Ascending aorta (tissue), 2 donors: ENCODE measurements at places on chromosomes 1 and 21. TPM values are rescaled to one million over a fixed set of nuclear protein-coding genes. Genes with fewer than 3 reads are reported as not detected.

The PYHIN1 gene
- 2.8 TPM for total RNA-seq

The KCNT2 gene
- total RNA-seq, result 8.4 TPM

The MROH7 gene
- 2.0 TPM for total RNA-seq

The IFI44 gene
- total RNA-seq, result 5.9 TPM

The KCNJ6 gene
- total RNA-seq, result 0.64 TPM

The AXDND1 gene
- not detected for total RNA-seq

The LCE1B gene
- total RNA-seq, result not detected

The LCE3E gene
- not detected for total RNA-seq

The IGSF21 gene
- total RNA-seq, result 2.4 TPM

The HMGCL gene
- total RNA-seq, result 7.3 TPM

The HUNK gene
- 0.64 TPM for total RNA-seq

The PRRX1 gene
- total RNA-seq, result 123 TPM

The S100A12 gene
- not detected for total RNA-seq

The HTR6 gene
- total RNA-seq, result not detected

DNA sequence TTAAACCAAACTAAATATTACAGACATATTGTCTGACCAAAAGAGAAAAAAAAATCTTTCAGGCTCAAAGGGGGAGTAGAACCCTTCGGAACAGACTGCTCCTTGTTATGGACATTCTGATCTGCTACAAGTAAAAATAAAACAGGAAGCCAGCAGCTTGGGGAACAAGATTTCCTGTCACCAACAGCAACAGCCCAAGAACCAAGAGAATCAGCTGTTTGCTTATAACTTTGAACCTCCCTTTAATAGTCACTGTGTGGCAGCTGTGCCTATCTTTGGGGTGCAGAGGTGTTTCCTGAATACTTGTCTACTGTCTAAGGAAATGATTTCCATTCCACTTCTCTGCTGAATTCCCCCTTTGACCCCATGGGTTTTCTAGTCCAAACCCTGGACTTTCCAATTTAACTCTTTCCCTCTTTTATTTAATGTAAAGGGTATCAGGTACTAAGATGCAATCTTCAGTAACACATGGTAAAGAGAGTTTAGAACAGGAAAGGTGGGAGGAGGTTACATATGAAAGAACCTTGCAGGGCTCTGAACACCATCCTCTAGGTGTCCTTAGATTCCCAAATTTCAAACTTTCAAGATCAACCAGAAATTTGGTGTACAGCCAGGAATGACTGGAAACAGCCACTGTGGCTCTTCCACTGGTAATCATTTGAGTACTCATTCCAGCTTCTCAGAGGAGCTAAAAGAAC is 38.6 kb downstream of the GPR3 start:
- no peaks in the 10 kb centered on the region for H3K36me3 ChIP-seq
- DNase-seq, result no peak
- peak overlapping the region; percentile 78 for H3K27ac ChIP-seq
- H3K4me3 ChIP-seq, result no peak overlapping the region
- no peaks in the 10 kb centered on the region for H3K27me3 ChIP-seq

DNA sequence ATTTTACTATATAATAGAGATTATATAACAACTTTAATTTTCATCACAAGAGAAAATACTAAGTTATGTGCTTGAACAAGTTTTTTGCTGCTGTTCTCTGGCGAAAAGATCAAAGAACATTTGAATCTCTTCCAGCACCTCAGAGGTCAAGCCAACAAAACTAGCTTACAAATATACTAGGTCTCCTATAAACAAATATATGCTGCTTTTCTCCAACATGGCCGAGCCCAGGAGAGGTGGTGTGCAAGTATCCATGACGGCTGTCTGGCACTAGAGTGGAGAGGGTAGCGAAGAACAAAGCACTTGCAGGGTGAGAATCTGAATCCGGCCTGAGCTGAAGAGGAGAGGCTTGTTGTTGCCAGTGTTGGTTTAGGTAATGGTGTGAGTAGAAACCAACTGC is 7.5 kb upstream of the FMO3 start:
- H3K4me1 ChIP-seq, result peaks cover 10% of the 10 kb centered on the region
- H3K27me3 ChIP-seq, result no peaks in the 10 kb centered on the region
- peak overlapping the region; percentile 80 for H3K27ac ChIP-seq
- H3K4me3 ChIP-seq, result no peak overlapping the region

GRCh38 chr1:24414775-24415333 is 748 bp upstream of the NIPAL3 start:
- no peak for DNase-seq
- peaks cover 12% of the 10 kb centered on the region for H3K4me1 ChIP-seq
- no peaks in the 10 kb centered on the region for H3K36me3 ChIP-seq
- no peaks in the 10 kb centered on the region for H3K27me3 ChIP-seq

DNA sequence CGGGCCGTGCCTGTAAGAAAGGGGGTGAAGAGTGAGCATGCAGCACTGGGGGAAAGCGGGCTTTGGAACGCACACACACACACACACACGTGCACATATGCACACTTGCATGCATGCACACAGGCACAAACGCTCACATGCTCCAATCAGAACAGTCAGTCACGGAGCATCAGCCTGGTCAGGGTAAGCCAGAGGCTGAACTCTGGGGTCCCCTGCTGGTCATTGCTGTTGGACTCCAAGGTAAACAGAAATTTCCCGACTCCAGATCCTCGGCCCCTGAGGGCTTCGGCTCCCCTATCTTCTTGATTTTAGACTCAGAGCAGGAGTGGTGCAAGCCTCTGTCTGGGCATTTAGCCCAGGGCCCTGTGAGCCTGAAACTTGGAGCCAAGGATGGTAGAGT is 54.2 kb downstream of the SYT2 start:
- H3K27ac ChIP-seq, result no peak overlapping the region
- H3K4me1 ChIP-seq, result no peaks in the 10 kb centered on the region
- H3K4me3 ChIP-seq, result no peak overlapping the region

DNA sequence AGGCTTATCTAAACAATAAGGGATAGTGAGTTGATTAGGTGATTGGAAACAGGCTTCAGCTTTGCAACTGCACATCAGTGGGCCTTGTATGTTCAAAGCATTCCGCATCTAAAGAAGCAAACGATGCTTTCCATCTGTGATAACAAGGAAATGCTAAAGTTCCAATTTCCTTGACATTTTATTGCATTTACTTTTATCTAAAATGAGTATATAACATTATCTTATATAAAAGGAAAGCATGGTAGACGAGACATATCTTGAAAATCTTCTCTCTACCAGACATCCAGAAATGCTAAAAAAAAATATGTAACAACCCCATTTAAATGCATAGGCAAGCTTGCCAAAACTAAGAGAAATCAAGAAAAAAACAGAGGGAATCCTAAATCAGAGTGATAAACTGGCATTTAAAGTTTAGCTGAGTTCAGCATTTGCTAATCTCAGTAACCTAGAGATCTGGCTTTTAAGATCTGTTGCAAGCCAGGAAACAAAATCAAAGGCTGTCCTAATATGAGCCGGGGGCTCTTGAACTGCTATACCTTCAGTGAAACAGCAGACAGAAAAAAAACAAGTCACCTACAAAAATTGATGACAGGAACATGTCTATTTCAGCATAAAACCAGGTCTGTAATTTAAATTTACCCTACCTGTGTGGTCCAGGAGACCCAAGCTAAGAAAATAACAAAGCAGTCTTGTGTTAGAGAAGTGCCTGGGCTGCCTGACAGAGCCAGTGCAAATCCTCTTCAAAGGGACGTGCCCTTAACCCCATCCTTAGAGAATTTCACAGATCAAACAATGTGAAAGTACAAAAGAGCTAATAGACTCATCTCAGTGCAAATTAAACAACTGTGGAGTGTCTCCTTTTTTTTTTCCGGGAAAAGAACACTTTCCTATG is 3.1 kb upstream of the RGS13 start:
- H3K4me3 ChIP-seq, result no peak overlapping the region
- peaks cover 4% of the 10 kb centered on the region for H3K4me1 ChIP-seq
- H3K27ac ChIP-seq, result no peak overlapping the region
- no peaks in the 10 kb centered on the region for H3K27me3 ChIP-seq
- no peaks in the 10 kb centered on the region for H3K36me3 ChIP-seq

DNA sequence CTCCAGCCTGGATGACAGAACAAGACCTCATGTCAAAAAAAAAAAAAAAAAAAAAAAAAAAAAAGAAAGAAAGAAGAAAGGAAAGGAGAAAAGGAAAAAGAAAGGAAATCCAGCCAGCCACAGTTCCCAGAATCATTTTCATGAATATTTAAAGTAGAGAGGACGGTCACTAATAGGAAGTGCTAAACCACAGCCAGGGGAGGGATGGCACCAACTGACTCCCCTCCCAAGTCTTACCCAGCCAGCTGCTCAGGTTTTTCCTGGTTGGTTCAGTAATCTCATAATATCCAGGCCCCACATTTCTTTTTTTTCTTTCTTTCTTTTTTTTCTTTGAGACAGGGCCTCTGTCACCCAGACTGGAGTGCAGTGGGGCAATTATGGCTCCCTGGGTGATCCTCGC is 63.9 kb upstream of the AK4 start:
- H3K27ac ChIP-seq, result no peak overlapping the region
- no peak for DNase-seq
- H3K36me3 ChIP-seq, result no peaks in the 10 kb centered on the region
- no peaks in the 10 kb centered on the region for H3K27me3 ChIP-seq
- H3K4me3 ChIP-seq, result no peak overlapping the region

DNA sequence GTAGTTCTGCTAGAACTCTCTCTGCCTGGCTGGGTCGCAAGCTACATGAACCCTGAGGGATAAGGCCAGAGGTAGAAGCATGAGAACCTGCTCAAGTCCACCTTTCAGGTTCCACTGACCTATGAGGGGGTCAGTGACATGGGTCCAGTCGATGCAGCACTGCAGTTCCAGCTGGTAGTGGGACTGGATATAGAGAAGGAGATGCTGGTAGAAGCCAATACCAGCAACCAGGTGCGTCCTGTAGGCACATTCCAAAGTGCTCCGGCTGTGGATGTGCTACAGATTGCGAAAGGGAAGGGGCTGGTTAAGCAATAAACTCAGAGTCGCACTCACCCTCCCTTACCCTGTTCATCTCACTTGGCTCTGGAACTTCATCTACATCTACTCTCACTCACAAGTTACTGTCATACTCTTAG is 5.7 kb downstream of the SMG5 start:
- no peak overlapping the region for H3K4me3 ChIP-seq
- H3K36me3 ChIP-seq, result peaks cover 68% of the 10 kb centered on the region
- no peaks in the 10 kb centered on the region for H3K27me3 ChIP-seq
- H3K4me1 ChIP-seq, result no peaks in the 10 kb centered on the region

- no peak for DNase-seq
- peak overlapping the region; percentile 87 for H3K4me3 ChIP-seq
- H3K27ac ChIP-seq, result peak overlapping the region; percentile 93
- H3K36me3 ChIP-seq, result no peaks in the 10 kb centered on the region
- H3K27me3 ChIP-seq, result no peaks in the 10 kb centered on the region
These were observed 1.2 kb downstream of the ITPKB start for GRCh38 chr1:226737819-226738420.

- DNase-seq, result peak; percentile 89
- peaks cover 8% of the 10 kb centered on the region for H3K4me1 ChIP-seq
- no peaks in the 10 kb centered on the region for H3K27me3 ChIP-seq
- peak overlapping the region; percentile 98 for H3K27ac ChIP-seq
- no peaks in the 10 kb centered on the region for H3K36me3 ChIP-seq
These were observed 8.3 kb downstream of the VSIG8 start for GRCh38 chr1:159854116-159854692.

DNA sequence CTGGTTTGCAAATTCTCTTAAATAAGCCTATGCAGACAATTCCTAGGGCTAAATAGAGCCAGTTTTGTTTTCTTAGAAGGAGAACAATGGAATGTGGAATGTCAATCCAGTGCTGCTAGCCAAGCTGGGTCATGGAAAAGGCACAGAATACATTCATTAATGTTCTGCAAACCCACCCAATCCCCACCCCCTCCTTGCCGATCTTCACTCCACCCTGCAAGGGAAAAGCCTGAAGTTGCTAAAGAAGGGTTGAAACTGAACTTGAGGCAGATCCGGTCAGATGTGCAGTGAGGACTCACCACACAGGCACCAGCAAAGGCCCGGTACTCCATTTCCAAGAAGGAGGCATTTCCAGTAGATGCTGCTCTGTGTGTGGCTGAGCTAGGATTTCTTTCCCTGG is 179.6 kb downstream of the PLPP3 start:
- no peaks in the 10 kb centered on the region for H3K36me3 ChIP-seq
- no peak for DNase-seq

GRCh38 chr1:172184506-172185191 is 235.8 kb upstream of the C1orf105 start:
- H3K36me3 ChIP-seq, result no peaks in the 10 kb centered on the region
- H3K4me3 ChIP-seq, result no peak overlapping the region
- no peak for DNase-seq
- H3K27me3 ChIP-seq, result no peaks in the 10 kb centered on the region
- no peak overlapping the region for H3K27ac ChIP-seq

DNA sequence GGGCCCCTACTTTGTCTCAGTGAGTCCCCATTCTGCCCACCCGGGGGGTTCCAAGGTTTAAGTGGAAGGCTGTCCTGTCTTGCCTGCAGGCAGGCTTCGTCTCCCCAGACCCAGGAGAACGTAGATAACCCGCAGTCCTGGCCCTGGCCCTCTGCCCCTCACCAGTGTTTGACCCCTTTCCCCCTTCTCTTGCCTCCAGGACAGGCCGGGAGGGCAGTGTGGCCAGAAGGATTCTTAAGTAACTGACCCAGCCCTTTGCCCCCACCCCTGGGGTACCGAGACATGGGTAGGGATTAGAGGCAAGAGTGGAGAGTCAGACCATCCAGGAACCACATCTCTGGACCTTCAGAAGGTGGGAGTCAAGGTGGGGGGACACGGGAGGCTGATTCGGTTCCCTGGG is 8.8 kb downstream of the TMEM222 start:
- H3K36me3 ChIP-seq, result peaks cover 72% of the 10 kb centered on the region
- H3K27me3 ChIP-seq, result no peaks in the 10 kb centered on the region
- H3K4me1 ChIP-seq, result no peaks in the 10 kb centered on the region
- H3K27ac ChIP-seq, result no peak overlapping the region
- DNase-seq, result no peak

GRCh38 chr1:162854245-162854882 is 6.6 kb downstream of the CCDC190 start:
- peaks cover 31% of the 10 kb centered on the region for H3K4me1 ChIP-seq
- peak overlapping the region; percentile 89 for H3K27ac ChIP-seq
- DNase-seq, result no peak
- H3K36me3 ChIP-seq, result no peaks in the 10 kb centered on the region

GRCh38 chr1:203290261-203291089 is 14.8 kb upstream of the BTG2 start:
- H3K27ac ChIP-seq, result peak overlapping the region; percentile 88
- no peaks in the 10 kb centered on the region for H3K27me3 ChIP-seq
- peaks cover 33% of the 10 kb centered on the region for H3K4me1 ChIP-seq

DNA sequence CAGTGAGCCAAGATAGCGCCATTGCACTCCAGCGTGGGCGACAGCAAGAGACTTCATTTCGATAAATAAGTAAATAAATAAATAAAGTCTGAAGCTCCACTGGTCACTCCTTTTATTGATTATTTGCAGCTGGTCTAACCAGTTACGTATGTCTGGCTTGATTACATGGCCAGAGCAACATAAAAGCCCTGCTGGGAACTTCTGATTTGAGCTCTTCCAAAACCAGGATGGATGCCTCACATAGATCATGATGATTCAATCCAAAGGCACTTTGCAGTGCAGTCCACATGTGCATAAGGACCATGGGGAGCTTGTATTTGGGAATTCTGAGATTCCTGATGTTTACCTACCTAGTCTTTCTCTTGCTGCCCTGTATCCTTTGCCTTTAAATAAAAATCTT is 24.0 kb downstream of the NSUN4 start:
- no peaks in the 10 kb centered on the region for H3K27me3 ChIP-seq
- H3K36me3 ChIP-seq, result peaks cover 63% of the 10 kb centered on the region
- DNase-seq, result no peak
